Kidney (tissue), 22 donors: ENCODE measurements at places on chromosomes 3 and 15.

GRCh38 chr3:77303955-77304699 is 264.2 kb downstream of the ROBO2 start:
- DNase-seq: no peak

GRCh38 chr15:99324082-99324620 is 72.9 kb downstream of the LRRC28 start:
- no peak for DNase-seq

DNA sequence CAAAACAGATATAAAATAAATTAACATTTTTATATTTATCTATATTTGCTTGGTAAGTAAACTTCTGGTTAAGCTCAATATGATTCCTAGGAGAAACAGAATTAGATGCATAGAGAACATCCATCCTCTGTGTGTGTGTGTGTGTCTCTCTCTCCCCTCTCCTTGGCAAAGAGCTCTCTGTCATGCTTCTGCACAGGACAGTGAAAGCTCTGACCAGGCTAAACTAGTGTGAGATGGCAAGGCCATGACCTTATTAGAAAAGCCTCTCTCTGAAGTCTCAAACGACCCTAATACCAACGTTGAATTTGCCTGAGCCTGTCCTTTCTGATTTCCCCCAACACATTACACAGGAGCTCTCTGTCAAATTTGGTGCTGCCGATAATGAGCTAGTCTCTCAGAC is 746.0 kb downstream of the VGLL3 start:
- DNase-seq: no peak

- DNase-seq: no peak
Observed at GRCh38 chr3:9021271-9022009, 58.2 kb upstream of the RAD18 start.

DNA sequence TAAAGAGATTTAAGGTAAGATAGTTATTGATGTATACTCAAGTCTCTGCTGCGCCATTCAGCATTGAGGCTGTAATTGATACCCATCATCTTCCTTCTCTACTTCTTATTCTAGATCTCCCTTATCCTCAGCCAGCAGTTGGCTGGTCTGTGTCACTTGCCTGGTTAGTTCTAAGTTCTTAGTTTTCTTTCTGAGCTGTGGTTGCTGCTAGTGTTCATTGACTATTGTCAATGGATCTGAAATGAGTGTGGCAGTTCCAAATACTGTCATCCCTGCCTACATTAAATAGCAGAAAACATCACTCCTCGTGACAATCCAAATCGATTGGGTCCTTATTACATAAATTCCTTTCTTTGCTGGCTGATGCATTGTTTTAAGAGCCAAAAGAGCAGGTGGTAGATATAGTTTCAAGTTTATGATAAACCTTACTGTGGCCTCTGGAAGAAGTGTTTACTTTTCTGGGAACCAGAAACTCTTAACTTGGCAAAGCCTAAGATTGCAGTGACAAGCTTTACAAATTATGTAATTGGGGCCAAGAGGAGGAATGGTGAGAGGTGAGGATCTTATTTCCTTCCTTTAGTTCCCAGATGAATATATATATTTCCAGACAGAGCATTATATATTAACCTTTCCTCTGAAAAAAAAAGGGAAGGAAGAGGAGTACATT is 168.0 kb downstream of the GMNC start:
- DNase-seq: peak; percentile 25

DNA sequence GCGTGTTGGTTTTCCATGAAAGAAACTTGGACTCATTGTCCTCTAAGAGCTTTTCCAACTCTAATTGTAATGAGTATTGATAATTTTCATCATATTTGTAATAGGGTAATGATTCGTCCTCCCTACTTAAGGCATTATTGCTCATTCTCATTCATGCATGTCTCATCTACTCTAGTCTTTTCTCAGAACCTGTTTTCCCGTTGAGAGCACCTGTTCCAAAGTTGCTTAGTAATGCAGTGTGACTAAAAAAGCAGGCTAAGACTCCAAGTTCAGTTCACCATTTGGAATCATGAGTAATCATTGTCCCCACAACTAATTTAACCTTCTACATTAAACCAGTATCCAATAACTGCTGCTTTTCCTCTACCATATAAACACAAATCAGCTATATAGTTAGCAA is 84.0 kb downstream of the FILIP1L start:
- no peak for DNase-seq

DNA sequence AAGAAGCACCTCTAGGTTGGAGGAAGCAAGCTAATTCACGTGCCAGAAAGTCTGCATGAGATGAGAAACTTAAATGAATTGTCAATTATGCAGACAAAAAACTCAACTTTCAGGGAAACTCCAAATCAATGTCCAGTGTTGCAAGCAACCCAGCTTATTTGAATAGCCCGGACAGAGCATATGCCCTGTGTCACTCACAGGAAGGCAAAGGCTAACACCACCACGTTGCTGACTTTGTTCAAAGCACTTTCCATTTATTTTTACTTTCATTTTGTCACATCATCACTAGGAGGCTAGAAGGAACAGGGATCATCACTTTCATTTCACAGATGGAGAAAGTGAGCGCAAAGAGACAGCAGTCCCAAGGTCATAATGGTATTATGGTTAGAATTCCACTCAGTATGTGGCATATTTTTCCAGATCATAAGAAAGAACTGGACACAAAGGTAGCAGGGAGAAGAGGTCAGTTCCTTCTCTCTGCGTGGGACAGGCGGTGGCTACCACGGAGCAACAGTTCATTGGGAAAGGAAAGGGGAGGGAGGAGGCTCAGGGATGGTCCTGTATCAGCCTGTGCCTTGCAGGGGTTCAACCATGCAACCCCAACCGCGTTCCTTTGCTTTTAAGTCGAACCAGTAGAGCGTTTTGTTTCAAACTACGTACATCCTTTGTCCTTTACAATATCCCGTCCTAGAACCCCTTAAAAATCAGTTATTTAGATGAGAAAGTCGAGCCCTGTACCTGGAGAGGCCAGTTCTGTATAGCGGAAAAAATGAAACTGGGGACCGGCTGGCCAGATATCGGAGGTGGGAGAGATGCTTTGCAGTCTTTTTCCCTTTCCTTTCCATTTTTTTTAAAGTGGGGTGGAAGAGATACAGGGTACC is 1.1 kb downstream of the HEG1 start:
- DNase-seq: no peak

DNA sequence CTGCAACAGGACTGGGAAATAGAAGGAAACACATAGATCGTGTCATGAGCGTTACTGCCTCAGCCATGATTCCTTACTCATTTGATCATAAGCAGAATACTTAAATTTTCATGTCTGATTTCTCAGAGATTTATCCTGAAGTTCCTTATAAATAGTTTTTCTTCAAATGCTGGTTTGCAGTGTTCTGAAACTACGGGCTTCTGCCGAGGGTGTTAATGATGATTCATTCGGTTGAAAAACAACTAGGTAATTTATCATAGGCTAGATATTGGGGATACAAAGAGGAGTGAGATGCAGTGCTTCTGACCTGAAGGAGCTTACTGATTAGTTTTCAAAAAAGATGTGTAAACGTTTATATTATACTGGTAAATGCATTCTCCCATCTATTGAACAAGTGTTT is 428.9 kb downstream of the NLGN1 start:
- DNase-seq: no peak

- no peak for DNase-seq
Observed at GRCh38 chr3:127597020-127597771, 1.0 kb upstream of the MCM2 start.

DNA sequence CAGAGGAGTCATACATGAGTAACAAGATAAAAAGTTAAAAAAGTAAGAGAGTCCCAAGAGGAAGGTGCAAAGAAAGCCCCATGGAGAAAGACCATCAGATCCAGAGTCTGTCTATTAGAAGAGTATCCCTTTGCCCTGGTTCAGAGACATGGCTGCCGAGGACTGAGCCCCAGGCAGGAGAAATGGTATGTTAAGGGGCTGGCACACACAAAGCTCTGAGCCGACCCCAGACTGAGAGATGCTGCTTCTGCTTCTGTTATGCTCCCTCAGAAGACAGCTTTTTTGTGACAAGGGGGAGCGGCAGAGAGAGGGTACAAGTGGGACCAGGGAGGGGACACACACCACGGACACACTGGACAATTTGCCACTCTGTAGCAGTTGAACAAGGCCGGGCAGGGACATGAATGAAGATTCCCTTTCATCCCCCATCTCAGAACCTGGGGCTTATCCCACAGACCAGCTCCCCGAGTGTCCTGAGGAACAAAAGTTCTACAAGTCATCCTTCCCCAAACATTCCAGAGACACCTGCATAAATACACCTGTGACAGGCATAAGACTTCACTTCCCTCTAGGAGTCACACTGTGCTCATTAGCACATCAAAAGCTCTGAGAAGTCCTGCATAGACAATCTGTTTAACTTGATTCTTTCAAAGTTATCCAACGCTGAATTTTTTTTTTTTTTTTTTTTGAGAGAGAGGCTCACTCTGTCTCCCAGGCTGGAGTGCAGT is 161.6 kb upstream of the WNT5A start:
- no peak for DNase-seq

- DNase-seq: no peak
Observed at GRCh38 chr3:10376353-10376752, 55.4 kb upstream of the SEC13 start.

DNA sequence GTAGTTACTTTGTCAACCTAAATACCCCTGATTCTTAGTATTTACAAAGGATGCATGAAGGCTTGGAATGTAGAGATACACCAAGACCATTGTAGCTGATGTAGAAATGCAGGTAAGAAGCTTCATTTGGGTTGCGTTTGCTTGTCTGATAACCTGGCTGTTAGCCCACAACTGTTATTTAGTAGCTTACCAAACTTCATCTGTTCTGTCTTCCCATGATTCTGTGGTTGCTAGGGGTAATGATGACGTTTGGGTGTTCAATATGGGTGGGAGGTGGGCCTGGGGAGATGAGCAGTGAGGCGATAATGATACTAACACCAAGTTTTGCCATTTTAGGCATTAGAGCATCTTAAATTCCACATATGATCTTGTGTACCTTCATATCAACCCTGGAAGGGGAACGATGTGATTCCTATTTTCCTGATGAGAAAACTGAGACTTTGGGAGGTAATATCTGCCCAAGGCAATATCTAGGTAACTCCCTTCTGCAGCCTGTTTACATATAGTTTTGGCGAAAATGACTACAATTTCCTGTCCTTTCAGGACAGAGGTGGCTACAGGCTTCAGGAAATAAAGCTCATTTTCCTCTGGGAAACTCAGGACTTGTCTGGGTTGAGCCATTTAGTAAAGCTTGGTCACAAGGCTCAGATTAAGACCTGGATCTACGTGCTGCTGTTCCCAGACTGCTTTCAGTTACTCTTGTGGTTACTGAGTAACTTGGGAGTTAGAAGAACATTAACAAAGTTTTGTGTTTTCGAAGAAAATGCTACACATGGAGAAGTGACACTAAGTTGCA is 26.8 kb downstream of the FNDC3B start:
- peak; percentile 33 for DNase-seq

GRCh38 chr3:179716811-179717210 is 64.0 kb downstream of the USP13 start:
- no peak for DNase-seq
